ENCODE measurements at places on chromosomes 4 and X. TPM values are rescaled to one million over a fixed set of nuclear protein-coding genes. Genes with fewer than 3 reads are reported as not detected.

GRCh38 chrX:106874075-106874474 is 29.1 kb downstream of the RIPPLY1 start:
- no peak overlapping the region for H3K4me3 ChIP-seq
- DNase-seq: no peak
- no peak overlapping the region for H3K27ac ChIP-seq
- no peaks in the 10 kb centered on the region for H3K4me1 ChIP-seq

GRCh38 chr4:145489556-145489955 is 7.9 kb downstream of the SMAD1 start:
- peaks cover 3% of the 10 kb centered on the region for H3K4me1 ChIP-seq
- H3K27ac ChIP-seq: no peak overlapping the region
- no peak overlapping the region for H3K4me3 ChIP-seq
- H3K36me3 ChIP-seq: no peaks in the 10 kb centered on the region
- H3K27me3 ChIP-seq: peaks cover 35% of the 10 kb centered on the region
- DNase-seq: no peak

DNA sequence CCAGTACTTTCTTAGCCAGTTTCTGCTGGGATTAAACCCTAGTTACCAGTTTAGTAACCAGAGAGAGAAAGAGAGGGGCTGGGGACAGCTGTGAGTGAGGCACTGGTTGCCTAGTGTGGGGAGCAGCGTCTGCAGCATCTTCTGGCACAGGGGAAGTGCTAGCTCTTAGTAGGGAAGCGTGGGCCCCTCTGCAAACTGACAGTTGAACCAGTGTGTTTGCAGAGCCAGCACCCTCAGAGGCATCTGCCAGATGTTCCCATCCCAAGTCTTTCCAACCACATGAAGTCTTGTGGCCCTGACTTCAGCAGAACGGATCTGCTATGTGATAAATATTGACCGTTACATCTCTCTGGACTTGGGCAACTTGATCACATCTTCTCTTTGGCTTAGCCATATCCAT is 15.0 kb downstream of the RBMX2 start:
- H3K4me1 ChIP-seq: peaks cover 2% of the 10 kb centered on the region
- H3K27me3 ChIP-seq: no peaks in the 10 kb centered on the region
- H3K27ac ChIP-seq: no peak overlapping the region
- H3K36me3 ChIP-seq: peaks cover 7% of the 10 kb centered on the region

DNA sequence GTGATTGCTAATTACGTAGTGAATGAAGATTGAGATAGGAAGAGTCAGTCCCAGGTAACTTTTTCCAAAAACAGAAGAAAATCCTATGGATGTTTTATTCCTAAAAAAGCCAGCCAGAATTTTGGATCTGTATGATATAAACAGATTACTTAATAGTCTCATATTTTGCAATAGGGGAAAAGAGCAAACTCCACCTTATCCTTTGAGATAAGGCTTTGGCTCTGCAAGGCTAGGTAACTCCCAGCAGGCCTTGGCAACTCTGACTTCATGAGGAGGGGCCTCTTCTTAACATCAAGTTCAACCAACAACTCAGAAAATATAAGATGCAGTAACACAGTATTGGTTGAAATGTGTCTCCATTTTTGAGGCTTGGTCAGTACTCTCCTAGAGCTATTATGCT is 98.7 kb upstream of the SLC4A4 start:
- H3K4me3 ChIP-seq: no peak overlapping the region
- no peaks in the 10 kb centered on the region for H3K4me1 ChIP-seq
- no peak overlapping the region for H3K27ac ChIP-seq
- H3K27me3 ChIP-seq: no peaks in the 10 kb centered on the region
- DNase-seq: no peak
- H3K36me3 ChIP-seq: no peaks in the 10 kb centered on the region

GRCh38 chrX:127459790-127460189 is 592.4 kb downstream of the ACTRT1 start:
- no peaks in the 10 kb centered on the region for H3K27me3 ChIP-seq
- H3K27ac ChIP-seq: no peak overlapping the region
- H3K4me1 ChIP-seq: no peaks in the 10 kb centered on the region
- no peak for DNase-seq
- H3K4me3 ChIP-seq: no peak overlapping the region

DNA sequence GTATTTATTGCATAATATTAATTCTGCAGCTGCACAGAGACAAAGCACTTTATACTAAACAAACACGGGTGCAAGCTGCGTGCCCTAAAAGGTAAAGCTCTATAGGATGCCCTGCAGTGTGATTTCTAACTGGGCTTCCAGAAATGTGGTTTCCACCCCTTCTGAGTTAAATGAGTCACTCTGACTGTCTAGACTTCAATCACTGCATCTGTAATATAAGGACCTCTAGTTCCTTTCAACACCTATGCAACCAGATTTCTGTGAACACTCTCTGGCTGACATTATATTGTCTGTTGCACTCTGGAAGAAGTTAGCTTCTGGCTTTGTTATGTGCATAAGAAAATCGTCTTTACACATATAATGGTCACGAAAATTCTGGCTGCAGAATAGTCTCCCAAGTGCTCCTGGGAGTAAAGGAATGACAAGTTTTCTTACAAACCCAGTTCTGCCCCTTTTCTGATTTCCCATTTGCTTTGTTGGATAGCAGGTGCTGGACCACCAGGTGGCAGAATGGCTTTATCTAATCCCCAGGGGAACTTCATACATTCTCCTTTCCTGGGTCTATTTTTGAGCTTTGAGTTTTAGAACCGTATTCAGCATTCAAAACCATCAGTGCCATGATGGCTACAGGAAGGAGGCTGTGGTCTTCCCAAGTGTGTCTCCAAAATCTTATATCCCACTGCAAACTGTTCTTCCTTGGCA is 842.2 kb downstream of the STIM2 start:
- H3K4me1 ChIP-seq: no peaks in the 10 kb centered on the region
- no peak overlapping the region for H3K4me3 ChIP-seq
- H3K27me3 ChIP-seq: no peaks in the 10 kb centered on the region
- no peaks in the 10 kb centered on the region for H3K36me3 ChIP-seq

GRCh38 chrX:146424422-146424821 is 385.1 kb upstream of the CXorf51B start:
- no peaks in the 10 kb centered on the region for H3K27me3 ChIP-seq
- H3K27ac ChIP-seq: no peak overlapping the region
- H3K4me3 ChIP-seq: no peak overlapping the region
- H3K36me3 ChIP-seq: no peaks in the 10 kb centered on the region
- no peak for DNase-seq

DNA sequence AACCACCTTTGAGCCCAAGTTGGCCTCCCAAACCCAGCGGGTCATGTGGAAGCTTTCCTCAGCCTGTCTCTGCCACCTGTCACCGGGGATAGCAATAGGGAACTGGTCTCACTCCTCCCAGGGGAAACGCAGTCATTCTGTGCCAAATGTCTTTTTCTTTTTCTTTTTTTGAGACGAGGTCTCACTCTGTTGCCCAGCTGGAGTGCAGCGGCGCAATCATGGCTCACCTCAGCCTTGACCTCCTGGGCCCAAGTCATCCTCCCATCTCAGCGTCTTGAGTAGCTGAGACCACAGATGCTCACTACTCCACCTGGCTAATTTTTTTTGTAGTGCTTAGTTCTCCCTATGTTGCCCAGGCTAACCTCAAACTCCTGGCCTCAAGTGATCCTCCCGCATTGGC is 40.3 kb downstream of the MED28 start:
- no peak overlapping the region for H3K4me3 ChIP-seq
- H3K36me3 ChIP-seq: no peaks in the 10 kb centered on the region
- H3K4me1 ChIP-seq: peaks cover 11% of the 10 kb centered on the region
- H3K27ac ChIP-seq: no peak overlapping the region

DNA sequence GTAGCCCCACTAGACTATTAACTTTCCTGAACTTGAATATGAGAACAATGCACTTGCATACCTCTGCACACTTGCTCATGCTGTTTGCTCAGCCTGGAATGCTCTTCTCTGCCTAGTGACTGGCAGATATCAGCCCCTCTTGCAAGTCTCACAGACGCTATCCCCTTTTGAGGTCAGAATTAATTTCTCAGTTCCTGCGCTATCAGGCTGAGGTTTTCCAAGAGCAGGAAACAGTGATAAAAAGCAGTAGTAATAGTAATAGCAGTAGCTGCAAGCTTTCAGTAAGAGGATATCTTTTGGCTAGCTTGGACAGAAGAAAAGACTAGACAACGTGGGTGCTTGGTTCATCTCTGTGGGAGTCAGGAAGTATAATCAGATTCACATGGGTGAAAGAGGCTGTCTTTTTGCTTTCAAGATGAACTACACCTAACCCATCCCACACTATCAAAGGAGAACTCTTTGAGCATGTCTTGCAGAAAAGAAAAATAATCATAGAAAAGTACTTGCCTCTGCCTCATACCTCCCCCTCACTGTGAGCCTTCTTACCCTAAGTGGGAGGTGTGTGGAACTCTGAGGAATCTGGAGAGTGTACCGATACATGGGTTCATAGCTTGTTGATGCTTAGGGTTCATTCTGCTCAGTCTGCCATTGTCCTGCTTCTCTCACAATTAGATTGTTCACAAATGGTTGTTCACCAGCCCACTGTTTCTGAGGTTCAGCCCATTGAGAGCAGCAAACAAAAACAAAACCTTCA is 11.3 kb upstream of the DRP2 start:
- no peak overlapping the region for H3K4me3 ChIP-seq
- H3K27ac ChIP-seq: no peak overlapping the region
- no peak for DNase-seq
- H3K27me3 ChIP-seq: no peaks in the 10 kb centered on the region
- no peaks in the 10 kb centered on the region for H3K36me3 ChIP-seq

DNA sequence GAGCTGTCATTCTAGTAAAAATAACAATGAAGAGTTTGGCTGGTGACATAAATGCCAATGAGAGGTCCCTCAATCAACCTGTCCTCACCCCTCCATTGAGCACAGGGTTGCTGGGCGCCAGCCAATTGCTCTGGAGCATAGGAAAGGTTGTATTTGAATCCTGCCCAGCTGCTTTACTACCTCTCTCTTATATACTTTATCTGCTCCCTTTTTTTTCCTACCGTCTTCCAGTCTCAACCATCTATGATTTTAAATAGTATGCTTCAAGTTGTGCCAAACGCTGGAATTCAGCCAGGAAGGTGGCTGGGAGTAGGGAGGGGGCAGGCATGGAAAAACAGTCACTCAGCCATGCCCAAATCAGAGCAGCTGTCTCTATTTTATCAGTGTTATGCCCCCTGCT is 153.8 kb downstream of the NR3C2 start:
- no peaks in the 10 kb centered on the region for H3K27me3 ChIP-seq
- no peak for DNase-seq
- no peak overlapping the region for H3K27ac ChIP-seq
- H3K4me3 ChIP-seq: no peak overlapping the region
- no peaks in the 10 kb centered on the region for H3K36me3 ChIP-seq

DNA sequence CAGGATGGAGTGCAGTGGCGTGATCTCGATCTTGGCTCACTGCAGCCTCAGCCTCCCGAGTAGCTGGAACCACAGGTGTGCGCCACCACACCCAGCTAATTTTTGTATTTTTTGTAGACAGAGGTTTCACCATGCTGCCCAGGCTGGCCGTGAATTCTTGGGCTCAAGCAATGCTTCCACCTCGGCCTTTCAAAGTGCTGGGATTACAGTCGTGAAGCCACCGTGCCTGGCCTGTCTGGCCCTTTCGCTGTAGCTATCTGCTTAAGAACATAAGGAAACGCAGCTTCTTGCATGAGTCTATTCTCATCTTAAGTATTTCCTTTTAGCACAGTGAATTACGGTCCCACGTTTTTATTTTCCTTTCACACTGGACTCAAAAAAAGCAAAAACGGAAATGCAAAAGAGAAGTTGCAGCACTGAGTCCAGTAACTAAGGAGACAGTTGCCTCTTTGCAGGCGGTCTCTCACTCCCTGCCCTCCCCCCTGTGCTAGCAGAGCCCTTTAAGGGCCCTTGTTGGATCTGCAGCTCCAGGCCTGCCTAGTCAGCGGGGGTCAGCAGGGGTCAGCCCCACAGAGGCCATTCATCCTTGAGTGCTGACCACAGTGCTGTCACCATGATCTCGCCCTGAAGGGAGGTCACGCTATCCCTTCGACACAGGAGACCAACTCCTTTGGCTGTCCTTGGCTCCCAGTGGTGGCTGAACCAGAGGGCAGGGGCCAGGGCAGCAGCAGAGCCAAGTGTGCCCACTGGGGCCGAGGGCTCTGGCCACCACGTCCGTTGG is 21.8 kb upstream of the TBC1D14 start:
- no peak for DNase-seq
- peaks cover 4% of the 10 kb centered on the region for H3K36me3 ChIP-seq
- H3K4me3 ChIP-seq: no peak overlapping the region
- H3K27me3 ChIP-seq: no peaks in the 10 kb centered on the region

DNA sequence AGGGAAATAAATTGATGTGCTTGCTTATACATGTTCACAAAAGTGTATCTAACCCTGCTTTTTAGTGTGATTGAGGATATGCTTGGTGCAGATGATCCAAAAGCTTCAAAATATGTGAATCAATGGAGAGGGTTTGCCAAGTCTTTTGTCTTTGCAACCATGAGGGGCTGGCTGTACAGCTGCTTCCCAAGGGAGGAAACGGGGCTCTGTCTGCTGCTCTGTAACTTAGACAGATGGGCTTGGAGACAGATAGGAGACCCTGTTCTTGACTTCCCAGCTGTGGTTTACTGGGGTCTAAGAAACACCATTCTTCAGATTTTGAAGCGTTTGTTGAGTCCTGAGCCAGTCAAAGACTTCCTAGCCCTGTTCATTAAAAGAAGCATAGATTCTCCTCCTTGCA is 152.3 kb downstream of the DCLK2 start:
- no peak overlapping the region for H3K4me3 ChIP-seq
- peaks cover 13% of the 10 kb centered on the region for H3K27me3 ChIP-seq
- no peaks in the 10 kb centered on the region for H3K36me3 ChIP-seq
- no peaks in the 10 kb centered on the region for H3K4me1 ChIP-seq
- no peak for DNase-seq

GRCh38 chr4:27742816-27743215 is 882.2 kb downstream of the STIM2 start:
- no peaks in the 10 kb centered on the region for H3K4me1 ChIP-seq
- DNase-seq: no peak
- H3K27me3 ChIP-seq: no peaks in the 10 kb centered on the region
- H3K4me3 ChIP-seq: no peak overlapping the region
- H3K36me3 ChIP-seq: no peaks in the 10 kb centered on the region

- H3K27ac ChIP-seq: no peak overlapping the region
- no peaks in the 10 kb centered on the region for H3K27me3 ChIP-seq
- no peaks in the 10 kb centered on the region for H3K4me1 ChIP-seq
- no peak for DNase-seq
Observed at GRCh38 chr4:126957556-126957955, 675.2 kb upstream of the INTU start.

- H3K27me3 ChIP-seq: no peaks in the 10 kb centered on the region
- DNase-seq: no peak
- H3K36me3 ChIP-seq: no peaks in the 10 kb centered on the region
- no peak overlapping the region for H3K4me3 ChIP-seq
- no peak overlapping the region for H3K27ac ChIP-seq
- no peaks in the 10 kb centered on the region for H3K4me1 ChIP-seq
Observed at GRCh38 chr4:41119867-41120295, 94.5 kb downstream of the APBB2 start.

MAGEC2 gene
- not detected for total RNA-seq

PNMA6F gene
- not detected for total RNA-seq

PDE6B gene
- total RNA-seq: 12.6 TPM

ZCCHC4 gene
- total RNA-seq: 13.0 TPM
